T follicular helper cell (primary cell): ENCODE measurements at places on chromosomes 12 and 14.

- no peak for DNase-seq
Measured at GRCh38 chr12:24905431-24905830, 43.5 kb downstream of the BCAT1 start.

GRCh38 chr14:71400871-71401321 lies 493.6 kb downstream of the PCNX1 start:
- DNase-seq, result no peak

- no peak for DNase-seq
Measured at GRCh38 chr12:42744539-42745182, 155.1 kb upstream of the PRICKLE1 start.

- DNase-seq, result no peak
Measured at GRCh38 chr12:52084491-52085231, 5.2 kb downstream of the SMIM41 start.

DNA sequence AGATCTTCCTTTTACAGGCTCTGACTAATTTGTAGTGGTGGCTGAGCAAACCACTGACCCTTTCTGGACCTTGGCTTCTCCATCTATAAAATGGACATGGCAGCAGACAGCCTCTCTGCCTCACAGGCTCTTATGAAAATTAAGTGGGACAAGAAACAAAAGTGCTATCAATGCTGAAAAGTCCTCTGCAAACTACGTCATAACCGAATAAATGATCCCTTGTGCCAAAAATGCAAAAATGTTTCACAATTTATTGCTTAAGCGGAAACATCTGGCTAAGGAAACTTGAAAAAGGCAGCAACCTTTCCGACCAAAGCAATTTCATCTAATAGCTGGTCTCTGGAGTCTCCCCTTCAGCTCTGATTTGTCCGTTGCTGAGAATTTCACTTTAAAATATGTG lies 108.5 kb upstream of the PLXNC1 start:
- no peak for DNase-seq
